Vagina (tissue), 2 donors: ENCODE measurements at places on chromosomes 4 and X. TPM values are rescaled to one million over a fixed set of nuclear protein-coding genes. Genes with fewer than 3 reads are reported as not detected.

GRCh38 chr4:78235800-78236199, 178.7 kb downstream of the FRAS1 start:
- no peak for DNase-seq

- DNase-seq = no peak
Observed at GRCh38 chrX:2577844-2578466, 77.2 kb upstream of the DHRSX start.

- DNase-seq = no peak
Observed at GRCh38 chr4:81747242-81747930, 275.7 kb upstream of the RASGEF1B start.

DNA sequence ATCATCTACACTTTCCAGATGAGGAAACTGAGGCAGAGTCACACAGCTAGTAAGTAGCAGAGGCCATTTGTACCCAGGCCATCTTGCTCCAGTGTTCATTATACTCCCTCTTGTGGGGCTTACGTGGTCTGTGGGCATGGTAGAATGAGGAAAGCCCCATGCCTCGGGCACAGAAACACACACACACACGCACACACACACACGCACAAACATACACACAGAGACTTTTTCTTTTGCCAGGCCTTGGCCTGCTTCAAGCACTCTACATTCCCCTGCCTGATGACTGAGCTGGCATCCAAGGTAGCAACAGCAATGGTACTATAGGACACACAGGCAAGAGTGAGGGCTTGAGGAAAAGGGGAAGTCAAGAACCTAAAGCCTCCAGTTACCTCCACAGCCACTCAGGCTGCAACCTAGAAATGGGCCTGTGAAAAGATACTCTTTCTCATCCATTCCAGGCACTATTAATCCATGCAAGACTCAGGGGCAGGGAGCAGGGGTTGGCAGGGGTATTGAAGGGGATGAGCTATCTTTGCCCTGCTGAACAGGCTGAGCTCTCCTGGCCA, 43.6 kb downstream of the STARD8 start:
- no peak for DNase-seq

Gene POU3F4
- total RNA-seq = not detected

GRCh38 chr4:142719854-142720541, 126.1 kb downstream of the INPP4B start:
- DNase-seq = no peak

GRCh38 chrX:53075011-53075410, 7.2 kb upstream of the TSPYL2 start:
- no peak for DNase-seq

GRCh38 chr4:2767046-2767704, 11.0 kb upstream of the TNIP2 start:
- no peak for DNase-seq

Gene ARMCX4
- 16.5 TPM for total RNA-seq

GRCh38 chr4:141255016-141255415, 34.3 kb downstream of the ZNF330 start:
- no peak for DNase-seq

Gene SRPK3
- total RNA-seq = 0.25 TPM

Gene RIBC1
- total RNA-seq = not detected

DNA sequence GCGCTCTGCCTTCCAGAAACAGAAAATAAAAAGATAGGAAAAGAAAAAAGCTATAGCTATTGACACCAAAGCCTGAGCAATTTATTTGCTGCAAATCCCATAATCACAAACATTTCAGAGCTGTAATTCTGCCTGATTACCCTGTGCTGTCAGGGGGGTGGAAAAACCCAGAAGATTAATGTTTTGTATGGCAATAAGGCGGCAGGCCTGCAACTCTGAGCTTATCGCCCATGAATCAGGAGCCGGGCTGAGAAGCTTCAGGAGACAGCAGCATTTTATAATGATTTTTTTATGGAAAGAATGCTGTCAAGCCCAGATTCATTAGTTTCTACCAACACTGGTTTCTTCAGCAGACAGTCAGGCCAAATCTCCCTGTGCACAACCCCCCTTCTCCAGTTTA, 82.6 kb upstream of the TMEM164 start:
- no peak for DNase-seq

Gene AGTR2
- not detected for total RNA-seq

Gene SUPT20HL2
- total RNA-seq = not detected

Gene PARM1
- 26.3 TPM for total RNA-seq
